ENCODE measurements at places on chromosomes 5 and 9.
A peak's percentile ranks its signal among the peaks of the same experiment; 100 is the strongest.

DNA sequence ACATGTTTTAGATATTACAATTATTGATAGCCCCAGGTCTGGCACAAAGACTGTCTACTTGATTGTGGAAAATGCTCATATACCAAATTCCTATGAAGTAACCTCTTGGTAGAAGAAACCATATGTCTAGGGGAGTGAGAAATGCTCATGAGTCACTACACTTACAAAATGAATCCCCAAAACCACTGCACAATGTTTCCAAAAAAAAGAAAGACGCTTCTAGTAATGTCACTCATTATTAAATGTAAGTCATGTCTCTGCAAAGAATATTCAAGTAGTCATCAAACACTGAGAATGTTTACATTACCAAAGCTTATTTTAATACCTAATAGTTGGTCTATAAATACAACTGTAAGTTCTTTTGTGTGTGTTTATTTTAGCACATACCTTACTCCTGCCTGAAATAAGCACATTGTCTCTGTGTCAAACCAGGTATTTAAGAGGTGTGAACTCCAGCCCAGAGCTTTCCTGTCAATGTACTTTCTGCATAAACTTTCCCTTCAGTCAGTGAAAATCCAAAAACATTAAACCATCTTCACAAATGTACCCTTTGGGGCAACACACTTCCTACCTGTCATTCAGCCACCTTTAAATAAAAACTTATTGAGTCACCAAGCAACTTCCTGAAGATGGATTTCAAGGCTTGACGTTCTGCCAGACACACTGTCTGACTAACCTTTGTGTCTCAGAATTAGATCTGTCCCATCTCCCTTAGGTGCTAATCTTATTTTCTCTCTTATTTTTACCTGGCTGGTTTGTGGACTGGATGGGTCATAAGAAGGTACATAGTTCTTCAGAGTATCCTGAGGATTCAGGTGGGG, 194.0 kb downstream of the NFIB start:
- DNase-seq = peak; percentile 18

DNA sequence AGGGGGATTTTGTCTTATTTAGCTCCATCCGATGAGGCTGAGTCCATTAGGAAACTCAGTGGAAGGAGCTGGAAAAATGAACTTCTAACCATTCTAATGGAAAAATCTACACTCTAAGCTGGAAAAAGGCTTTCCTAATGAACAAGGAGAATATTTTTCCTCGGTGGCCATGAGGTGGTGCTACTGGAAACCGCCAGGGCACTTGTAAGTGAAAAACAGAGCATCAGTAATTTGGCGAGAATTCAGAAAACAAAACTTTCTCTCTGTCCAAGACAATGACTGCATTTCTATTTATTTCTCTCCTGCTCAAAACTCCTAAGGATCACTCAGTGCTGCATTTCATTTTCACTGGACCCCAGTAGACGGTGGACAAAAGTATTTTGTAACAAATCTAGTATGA, 237.6 kb downstream of the TENT4A start:
- DNase-seq = no peak

- DNase-seq = no peak
Observed at GRCh38 chr9:133477992-133478850, 678 bp downstream of the SLC2A6 start.

DNA sequence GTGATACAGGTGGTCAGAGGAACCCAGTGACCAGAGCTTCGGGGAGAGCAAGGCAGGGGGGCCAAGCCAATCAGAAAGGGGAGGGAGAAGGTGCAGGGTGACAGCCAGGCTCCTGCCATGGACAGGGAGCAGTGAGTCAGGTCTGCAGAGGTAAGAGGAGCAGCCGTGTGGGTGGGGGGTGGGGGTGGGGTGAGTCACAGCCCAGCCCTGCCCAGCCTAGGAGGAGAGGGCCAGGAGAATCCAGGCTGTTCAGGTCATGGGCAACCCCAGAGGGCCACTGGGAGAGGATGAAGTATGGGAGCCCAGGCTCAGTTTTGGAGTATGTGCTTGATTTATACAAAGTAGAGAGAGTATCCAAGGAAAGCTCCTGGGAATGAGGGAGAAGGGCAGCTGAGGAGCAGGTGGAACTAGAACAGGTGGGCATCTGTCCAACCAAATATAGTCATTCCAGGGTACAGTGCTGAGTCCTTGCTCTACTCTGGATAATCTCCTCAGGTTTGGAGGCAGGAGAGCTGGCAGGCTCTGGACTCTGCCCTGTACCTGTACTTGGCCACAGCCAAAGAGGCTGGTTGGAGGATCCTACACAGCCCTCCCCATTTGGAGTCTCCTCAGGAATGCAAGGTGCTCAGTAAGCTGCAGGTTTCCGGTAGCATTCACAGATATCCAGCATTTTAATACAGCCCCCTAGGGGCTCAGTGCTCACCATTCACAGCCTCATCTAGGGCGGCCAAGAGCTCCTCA, 1.6 kb downstream of the HBEGF start:
- DNase-seq = no peak

DNA sequence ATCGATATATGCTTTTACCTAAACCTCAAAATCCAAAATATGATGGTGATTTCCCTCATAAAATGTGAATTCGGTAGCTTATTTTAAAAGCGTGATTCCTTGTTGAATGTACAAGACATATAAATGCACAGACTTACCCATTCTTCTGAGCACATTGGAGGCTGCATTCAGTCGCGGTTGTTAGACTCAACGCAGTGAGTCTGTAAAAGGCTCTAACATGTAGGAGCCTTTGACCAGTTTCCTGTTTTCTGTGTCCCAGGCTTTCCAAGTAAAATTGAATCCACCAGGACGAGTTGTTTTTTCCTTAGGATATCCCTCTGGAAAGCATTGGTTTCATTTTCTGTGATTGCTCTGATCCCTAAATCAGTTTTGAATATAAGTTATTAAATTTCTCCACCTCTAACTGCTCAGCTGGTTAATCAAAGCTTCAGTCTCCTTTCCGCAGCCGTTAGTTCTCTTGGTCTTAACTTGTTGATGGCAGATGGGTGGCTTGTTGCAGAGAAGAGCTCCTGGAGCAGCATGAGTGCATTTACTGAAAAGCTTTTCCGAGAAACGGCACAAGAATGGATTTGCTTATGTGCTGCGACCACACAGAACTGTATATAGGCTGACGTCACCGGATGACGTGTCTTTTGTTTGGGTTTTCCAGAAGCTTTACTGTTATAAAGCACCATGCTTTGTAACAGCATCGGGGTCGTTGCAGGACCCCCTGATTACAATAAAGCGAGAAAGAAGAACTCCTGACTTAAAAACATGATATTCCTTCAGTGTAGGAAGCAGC, at the start of gene LRRTM2:
Gene LRRTM2, minus strand, starts transcription at position 565 of the 781 bp plus-strand sequence. Its CDS starts 424 bp downstream, at position 141.
- DNase-seq = peak; percentile 87

DNA sequence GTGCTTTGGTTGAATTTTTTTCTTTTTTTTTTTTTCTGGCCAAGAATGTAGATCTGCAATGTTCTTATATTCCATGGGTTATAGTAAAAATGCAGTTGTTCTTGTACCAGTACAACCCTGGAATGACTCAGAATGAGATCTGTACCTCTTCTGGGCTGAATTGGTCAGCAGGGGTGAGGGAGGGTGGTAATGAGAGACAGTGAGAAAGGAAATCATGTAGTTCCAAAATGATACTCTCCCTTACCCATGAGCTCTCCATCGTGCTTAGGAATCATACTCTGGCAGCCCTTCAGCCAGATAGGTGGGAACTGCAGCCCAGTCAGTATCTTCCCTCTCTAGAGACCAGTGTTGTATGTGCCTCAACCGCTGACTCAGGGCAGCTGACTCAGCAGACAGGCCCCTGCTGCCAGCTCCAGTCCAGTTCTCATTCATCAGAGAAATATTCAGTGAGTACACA, 2.1 kb upstream of the GLIS3 start:
- DNase-seq = peak; percentile 93

DNA sequence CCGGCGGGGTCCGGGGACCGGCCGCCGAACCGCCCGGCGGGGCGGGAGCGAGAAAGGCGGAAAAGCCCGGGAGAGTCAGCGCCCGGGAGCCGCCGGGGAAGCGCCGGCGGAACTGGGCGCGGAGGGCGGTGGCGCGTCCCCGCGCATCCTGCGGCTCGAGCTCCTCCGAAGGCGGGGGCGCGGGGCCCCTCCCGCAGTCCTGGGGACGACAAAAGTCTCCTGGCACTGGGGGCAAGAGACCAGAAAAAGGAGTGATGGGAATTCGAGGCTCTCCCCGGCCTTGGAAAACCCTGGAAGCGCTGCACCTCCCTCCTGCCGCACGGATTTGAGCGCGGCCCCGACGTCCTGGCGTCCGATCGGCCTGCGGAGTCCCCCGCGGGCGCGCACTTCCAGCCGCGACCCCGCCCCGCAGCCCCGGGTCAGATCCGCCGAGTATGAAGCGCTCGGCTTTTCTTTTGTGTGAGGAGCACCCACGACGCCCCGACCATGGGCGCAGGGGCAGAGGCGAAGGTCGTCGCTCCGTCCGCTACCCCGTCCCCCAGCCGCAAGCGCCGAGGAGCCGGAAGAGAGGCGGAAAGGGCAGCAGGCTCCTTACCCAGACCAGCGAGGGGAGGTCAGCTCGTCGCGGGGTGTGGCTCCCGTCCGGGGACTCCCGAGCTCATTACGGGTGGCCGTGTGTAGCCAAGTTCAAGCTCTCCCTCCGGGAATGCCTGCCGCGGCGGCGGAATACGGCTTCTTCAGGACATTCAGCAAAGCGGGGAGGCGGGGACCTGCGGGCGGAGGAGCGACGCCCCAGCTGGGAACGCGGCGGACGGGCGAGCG, at the start of gene EPB41L4A:
Gene EPB41L4A, minus strand, starts transcription at position 114 of the 822 bp plus-strand sequence. CDS start 238 bp downstream, outside the sequence.
- no peak for DNase-seq

- DNase-seq = no peak
Observed at GRCh38 chr5:59617186-59617771, 276.2 kb downstream of the PDE4D start.

DNA sequence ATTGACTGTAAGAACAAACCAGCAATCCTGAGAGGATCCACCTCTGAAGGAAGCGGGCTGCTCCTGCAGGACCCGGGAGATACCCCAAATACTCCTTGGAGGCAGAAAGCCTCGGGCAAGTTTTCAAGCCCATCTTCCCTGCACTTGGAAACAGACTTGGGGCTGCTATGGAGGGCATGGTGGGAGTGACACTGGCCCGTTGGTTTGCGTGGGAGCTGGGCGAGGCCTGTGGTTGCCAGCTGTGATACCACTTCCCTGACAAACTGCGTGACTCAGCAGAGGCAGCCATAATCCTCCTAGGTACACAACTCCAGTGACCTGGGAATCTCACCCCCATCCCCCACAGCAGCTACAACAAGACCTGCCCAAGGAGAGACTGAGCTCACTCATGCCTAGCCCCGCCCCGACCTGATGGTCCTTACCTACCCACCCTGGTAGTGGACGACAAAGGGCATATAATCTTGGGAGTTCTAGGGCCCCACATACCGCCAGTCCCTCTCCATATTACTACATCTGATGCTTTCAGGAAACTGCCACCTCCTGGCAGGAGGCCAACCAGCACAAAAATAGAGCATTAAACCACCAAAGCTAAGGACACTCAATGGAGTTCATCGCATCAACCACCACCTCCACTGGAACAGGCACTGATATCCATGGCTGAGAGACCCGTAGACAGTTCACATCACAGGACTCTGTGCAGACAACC, 38.1 kb upstream of the VLDLR start:
- no peak for DNase-seq

DNA sequence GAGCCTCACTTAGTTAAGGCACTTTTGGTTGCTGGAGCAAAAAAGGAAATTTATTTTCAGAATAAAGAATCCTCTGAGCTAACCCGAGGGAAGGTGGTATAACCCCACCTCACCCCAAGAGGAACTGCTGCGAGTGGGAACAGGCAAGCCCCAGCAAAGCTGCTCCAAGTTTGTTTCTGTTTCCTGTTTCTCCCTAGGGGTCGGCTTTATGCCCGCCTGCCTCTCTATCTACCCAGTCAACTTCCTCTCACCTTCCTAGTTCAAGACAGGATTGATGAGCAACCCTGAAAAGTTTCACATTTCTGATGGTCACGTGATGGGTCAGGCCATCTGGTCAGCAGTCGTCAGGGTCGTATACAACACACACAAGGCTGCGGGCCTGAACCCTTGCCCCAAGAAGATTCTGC, 31.1 kb downstream of the TRIO start:
- peak; percentile 85 for DNase-seq

DNA sequence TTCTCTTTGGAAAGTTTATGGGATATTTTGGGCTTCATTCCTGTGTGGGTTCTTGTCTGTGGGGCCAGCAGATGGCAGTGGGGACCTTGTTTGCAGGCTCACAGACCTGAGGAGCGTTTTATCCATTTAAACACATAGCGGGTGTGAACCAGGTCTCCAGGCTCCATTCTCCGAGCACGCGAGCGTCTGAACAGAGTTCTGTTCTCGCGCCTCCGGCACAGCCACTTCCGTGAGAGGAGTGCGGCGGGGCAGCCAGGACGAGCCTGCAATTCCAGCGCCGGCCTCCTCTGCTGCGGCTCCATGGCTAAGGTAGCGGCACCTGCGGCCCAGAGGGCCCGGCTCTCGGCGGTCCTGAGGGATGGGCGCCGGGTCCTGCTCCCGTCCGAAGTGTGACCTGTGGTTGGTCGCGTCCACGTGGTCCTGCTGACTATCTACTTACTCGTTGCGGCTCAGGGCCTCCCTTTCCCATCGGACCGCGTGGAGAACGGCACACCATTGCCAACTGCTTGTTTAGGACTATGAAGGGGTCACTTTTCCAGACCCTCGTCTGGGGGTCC, 7.3 kb downstream of the NRARP start:
- DNase-seq = peak; percentile 32

DNA sequence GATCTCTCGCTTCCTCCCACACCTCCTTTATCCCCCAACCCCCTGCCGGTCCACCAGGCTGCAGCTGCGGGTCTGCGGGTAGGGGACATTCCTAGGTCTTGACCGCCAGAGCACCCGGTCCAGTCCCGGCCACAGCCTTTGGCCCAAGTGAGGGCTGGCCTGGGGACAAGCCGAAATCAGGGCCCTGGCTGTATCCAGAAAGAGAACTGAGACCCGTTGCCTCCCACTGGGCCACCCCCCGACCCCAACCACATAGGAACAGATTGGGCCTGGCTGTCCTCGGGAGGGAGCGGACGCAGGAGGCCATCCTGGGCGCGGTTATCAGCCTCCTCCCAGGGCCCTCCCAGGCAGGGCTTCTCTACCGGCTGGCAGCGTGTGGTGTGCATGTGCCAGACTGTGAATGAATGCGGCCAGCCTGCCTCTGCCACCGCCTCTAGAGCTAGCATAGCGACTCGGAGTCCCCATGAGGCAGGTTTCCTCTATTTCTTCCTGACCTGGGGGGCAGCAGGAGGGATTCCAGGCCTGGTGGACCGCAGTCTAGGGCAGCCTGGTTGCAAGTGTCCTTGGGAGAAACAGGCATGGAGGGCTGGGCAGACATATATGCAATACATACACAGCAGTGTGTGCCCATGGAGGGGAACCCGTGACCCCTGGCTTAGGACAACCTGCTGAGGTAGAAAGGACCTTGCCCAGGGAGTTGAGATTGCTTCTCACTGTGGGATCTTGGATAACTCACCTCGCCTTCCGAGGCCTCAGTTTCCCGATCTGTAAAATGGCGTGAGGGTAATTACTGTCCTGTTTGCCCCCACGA, 1.2 kb downstream of the N4BP3 start:
- no peak for DNase-seq

- DNase-seq = no peak
Observed at GRCh38 chr9:19379283-19379682, 753 bp downstream of the RPS6 start.

DNA sequence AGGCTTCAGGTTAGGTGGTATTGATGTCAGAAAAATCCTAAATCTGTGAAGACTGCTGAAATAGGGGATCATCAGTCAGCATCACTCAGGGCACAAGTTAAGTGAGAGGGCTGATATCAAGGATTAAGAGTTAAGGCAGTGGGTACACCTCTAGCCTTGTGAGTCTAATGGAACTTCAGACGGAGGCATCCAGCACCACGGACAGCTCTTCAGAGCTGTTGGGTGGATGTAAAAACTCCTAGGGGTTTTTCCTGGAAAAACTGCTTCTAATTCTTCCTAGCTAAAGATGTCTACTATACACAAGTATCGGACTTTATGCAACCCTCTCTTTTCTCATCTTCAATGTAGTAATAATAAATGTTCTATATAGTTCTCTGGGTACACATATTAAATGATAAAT, 165.9 kb downstream of the SH3GL2 start:
- no peak for DNase-seq
